Activated CD8-positive, alpha-beta memory T cell treated with anti-CD3 and anti-CD28 coated beads for 48 hours (primary cell): ENCODE measurements at places on chromosomes 13 and 19.

GRCh38 chr13:39875111-39875987, 219.9 kb downstream of the COG6 start:
- no peak for DNase-seq

GRCh38 chr13:75825594-75825993, 189.5 kb downstream of the LMO7 start:
- no peak for DNase-seq

DNA sequence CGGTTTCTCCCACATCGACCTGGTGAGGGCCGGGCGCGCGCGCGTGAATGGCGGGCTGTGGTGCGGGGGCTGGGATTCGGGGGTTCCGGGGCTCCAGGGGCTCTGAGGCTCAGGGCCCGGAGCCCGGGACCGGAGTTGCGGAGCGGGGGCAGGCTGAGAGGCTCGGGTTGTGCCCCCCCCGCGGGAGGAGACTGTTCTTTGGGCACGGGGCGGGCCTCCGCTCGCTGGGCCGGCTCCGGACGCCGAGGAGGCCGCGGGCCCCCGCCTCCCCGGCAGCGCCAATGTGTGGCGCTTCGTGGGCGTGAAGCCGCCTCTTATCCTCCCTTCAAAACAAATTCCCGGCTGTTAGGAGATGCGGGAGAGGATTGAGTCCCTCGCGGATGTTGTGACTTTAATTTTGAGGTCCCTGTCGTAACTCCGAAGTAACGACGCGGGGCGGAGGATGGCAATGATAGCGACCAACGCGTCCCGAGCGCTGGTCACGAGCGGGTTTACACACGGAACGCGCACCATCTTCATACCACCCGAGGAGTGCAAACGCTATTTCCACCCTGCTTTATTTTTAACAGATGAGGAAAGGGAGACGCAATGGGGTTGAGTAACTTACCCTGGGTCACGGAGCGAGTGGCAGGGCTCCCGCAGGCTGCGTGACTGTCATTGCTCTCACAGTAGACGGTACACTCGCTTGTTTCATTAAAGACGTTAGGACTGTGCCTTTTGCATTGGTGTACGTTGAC, 536 bp downstream of the UBA2 start:
- no peak for DNase-seq

- DNase-seq: no peak
These were observed 2.2 kb downstream of the ACP7 start for GRCh38 chr19:39086386-39086785.

- DNase-seq: no peak
These were observed 11.4 kb upstream of the IGFL1 start for GRCh38 chr19:46218160-46218559.

GRCh38 chr19:2478278-2478755, 2.4 kb downstream of the GADD45B start:
- no peak for DNase-seq

DNA sequence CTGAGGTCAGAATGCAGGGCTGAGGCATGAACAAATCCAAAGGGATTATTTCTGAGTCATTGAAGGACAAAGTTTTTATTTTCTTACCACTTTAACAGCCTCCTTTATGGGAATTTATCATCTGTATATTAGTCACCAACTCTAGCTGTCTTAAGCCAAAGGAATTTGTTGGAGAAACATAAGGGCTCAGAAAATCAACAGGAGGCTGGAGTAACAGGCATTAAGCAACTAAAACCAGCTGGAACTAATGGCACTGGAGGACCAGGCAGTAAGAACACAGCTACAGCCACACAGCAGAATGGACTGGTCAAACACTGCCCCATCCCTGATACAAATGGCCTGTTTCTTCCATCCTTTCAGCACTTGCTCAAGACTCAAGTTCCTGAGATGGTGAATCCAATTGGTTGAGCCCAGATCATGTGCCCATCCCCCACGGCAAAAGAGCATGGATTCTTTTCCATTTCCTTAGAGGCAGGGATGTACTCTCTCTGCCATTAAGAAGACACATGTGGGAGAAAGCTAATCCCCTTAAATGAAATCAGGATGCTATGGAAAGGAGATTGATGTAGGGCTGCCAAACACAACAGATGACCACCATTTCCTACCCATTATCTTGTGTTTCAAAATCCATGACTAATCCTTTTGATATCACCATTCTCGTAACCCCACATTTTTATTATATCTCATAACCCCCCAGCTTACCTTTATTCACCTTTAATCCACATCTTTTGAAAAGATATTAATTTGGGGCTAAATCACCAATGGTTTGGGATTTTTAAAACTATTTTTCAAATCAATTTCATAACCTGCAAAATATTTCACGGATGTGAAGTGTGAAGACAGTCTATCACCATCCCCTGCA, 157.0 kb upstream of the FNDC3A start:
- DNase-seq: no peak

GRCh38 chr19:10214784-10215183, 16.3 kb downstream of the S1PR2 start:
- no peak for DNase-seq

GRCh38 chr13:37026771-37027170, 26.2 kb downstream of the EXOSC8 start:
- no peak for DNase-seq

- DNase-seq: no peak
These were observed 193.7 kb downstream of the ZNF737 start for GRCh38 chr19:20371911-20372310.

GRCh38 chr13:113748862-113749451, 10.1 kb upstream of the TMEM255B start:
- DNase-seq: no peak

- DNase-seq: no peak
These were observed 5.6 kb upstream of the TM9SF2 start for GRCh38 chr13:99495466-99496183.

GRCh38 chr13:46160471-46161066, 21.4 kb downstream of the LCP1 start:
- no peak for DNase-seq

DNA sequence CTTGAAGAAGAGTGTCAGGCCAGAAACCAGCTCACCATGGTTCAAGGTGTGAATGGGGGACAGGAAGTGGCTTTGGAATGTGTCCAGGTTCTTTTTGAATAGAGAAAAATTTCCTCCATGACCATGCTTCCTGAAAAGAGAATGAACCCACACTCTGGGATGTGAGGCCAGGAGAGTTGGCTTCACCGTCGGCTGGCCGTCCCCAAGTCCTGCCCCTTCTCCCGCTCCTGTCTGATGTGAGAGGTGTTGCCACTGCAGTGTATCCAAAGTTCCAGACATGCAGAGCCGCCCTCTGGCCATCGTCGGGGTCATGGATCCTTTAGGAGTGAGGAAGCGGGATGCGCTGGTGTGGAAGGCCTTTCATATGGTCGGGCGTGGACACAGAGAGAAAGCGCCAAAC, 101.2 kb downstream of the COL4A2 start:
- no peak for DNase-seq

DNA sequence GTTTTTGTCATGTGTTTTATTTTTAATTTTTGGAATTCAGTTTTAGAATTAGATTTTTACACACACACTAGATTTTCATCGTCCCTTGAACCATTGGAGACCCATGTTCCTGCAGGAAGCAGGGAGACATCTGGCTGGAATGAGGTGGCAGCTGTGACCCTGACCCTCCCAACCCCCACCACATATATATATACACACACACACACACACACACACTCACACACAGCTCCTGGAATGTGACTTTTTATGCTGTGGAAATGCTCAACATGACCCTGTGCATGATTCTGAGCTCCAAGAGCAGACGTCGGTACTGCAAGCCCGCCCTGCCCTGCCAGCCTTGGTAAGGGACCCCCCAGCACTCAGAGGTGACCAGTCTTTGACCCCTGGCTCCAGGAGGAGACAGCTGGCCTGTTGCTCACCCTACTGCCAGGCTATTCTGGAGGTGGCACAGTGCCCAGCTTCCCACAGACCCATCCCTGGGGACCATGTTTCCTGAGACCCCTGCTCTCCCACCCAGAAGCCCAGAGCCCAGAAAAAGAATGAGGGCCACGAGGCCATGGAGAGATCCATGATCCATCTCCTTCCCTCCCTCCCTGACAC, 103.2 kb upstream of the VSTM2B start:
- no peak for DNase-seq

DNA sequence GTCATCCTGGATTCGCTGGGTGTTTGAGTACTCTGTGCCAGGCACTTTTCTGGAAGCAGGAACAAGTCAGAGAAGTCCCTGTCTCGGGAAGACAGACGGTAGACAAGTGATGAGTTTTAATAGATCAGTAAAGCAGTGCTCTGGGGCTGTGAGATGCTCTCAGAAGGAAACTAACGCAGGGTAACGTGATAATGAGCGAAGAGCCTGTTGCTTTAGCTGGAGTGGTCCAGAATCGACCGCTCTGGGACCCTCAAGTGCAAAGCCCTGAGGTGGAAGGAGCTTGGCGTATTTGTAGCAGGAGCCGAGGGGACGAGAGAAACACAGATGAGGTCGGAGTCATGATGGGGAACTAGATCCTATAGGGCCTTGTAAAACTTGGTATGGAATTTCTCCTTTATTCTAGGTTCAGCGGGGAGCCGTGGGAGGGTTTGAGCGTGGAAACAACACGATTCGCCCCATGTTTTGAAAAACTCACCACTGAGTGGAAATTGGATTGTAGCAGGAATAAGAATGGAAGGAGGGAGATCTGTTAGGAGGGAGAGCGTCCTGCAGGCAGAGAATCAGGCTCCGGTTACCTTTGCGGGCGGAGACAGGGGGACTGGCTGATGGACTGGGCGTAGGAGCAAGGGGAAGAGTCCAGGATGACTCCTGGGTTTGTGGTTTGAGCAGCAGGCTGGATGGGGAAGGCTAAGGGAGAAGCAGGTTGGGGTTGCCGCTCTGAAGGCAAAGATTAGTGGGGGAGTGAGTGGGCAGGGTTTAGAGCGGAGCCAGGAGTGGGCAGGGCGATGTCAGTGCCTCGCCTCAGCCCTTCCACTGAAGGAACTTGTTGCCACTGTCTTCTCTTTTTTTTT, 763 bp downstream of the POLD1 start:
- no peak for DNase-seq

DNA sequence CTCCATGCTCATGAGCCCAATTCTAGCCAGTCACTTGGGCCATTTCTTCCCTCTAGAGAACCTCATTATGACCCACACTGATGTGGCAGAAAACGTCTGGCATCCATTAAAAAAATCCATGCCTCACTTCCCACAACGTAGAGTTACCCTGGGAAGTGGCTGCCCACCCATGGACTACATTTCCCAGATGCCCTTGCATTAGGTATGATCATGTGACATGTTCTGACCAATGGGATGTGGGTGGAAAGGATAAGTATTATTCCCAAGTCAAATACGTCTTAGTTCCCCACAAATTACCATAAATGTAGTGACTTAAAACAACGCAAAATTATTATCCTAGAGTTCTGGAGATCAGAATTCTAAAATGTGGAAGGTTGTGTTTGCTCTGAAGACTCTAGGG, 47.9 kb upstream of the ZNRF4 start:
- DNase-seq: no peak

DNA sequence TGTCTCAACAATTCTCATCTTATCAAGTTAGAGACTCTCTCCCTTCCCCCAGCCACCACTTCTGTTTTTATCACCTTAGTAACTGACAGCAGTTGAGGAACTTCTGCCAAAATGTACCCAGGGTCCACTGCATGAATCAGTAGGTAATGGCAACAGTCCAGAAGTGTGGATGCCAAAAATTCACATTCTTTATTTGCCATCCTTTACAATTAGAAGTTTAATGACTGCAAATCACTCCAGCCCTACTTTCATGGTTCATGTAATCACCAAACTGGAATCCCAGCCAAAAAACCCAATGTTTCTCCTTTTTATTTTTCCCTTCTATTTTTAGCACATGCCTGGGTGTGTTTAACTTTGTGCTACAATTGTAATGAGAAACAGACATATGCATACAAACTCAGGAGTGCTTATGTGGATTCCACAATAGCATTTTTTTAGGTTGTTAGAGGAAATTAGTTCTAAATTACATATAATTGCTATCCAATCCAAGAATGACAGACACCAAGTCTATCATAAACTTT, 243.5 kb downstream of the RGCC start:
- DNase-seq: no peak

GRCh38 chr13:51026016-51026415, 85.1 kb downstream of the C13orf42 start:
- no peak for DNase-seq

DNA sequence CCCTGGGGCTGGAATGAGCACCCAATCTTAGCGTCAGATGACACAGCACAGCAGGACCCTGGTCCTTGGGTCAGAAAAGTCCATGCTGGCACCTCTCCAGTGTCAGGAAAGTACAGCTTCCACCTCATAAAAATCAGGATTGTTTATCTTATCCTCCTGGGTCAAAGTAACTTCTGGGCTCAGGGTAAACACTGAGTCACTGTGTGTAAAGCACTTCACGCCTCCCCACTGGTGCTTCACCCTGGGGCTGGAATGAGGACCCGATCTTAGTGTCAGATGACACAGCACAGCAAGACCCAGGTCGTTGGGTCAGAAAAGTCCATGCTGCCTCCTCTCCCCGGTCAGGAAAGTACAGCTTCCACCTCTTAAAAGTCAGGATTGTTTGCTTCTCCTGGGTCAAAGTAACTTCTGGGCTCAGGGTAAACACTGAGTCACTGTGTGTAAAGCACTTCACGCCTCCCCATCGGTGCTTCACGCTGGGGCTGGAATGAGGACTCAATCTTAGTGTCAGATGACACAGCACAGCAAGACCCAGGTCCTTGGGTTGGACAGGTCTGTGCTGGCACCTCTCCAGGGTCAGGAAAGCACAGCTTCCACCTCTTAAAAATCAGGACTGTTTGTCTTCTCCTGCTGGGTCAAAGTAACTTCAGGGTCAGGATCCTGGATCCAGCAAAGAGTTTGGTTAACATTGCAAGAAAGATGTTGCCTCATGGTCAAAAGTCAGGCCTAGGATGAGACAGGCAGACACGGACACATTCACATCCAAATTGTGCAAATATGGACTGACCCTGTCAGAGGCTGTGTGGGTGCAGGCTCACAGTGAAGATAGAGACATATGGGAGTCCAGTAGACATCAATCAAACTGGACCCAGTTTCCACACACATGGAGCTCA, 39.2 kb upstream of the CYP2A7 start:
- no peak for DNase-seq

- DNase-seq: no peak
These were observed 23.5 kb downstream of the RHPN2 start for GRCh38 chr19:33040994-33041827.

DNA sequence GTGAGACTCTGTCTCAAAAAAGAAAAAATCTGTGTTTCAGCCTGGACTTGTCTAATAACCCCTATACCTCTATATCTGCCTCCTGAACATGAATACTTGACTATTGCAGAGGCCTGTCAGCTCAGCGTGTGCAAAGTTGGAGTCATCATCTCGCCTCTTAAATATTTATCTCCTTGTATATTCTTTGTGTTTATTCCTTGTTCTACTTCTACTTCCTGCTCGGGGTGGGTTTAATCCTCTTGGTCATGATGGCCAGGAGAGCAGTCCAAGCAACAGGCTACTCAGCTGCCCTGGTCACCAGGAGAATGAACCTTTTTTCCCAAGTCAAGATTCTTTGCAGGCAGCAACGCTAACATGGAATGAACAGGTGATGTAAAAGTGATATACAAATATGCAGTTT, 119.1 kb downstream of the PCCA start:
- DNase-seq: no peak

DNA sequence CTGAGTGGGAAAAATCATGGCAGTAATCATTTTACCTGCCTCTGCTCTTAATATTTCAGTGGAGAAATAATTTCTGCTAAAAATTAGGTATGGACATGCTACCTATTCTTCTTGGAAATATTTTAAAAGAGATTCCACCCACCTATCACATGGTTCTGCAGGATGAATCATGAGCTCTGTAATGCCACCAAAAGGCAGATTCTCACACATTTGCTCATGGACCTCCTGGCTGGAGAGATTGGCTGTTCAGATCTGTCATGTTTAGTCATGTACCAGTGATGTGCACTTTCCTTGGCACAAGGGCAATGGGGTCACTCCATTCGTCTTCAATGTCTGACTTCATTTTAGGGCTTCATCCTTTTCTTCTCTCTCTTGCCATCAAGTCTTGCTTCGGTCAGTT, 101.8 kb upstream of the MBNL2 start:
- no peak for DNase-seq
